ENCODE measurements at places on chromosomes 12 and 14.

GRCh38 chr12:76909290-76909689, 30.5 kb upstream of the CSRP2 start:
- DNase-seq = no peak

GRCh38 chr14:23361320-23361719, 3.7 kb downstream of the EFS start:
- no peak for DNase-seq

- DNase-seq = no peak
These were observed 16.5 kb downstream of the APPL2 start for GRCh38 chr12:105219261-105220028.

GRCh38 chr14:22155571-22155970, 433.5 kb downstream of the DAD1 start:
- no peak for DNase-seq

GRCh38 chr12:5163661-5164060, 120.0 kb downstream of the KCNA5 start:
- no peak for DNase-seq

GRCh38 chr12:128932521-128932920, 79.2 kb downstream of the GLT1D1 start:
- no peak for DNase-seq

All from myocyte (in vitro differentiated cells).